ENCODE measurements at places on chromosomes 7 and 10.

- no peak for DNase-seq
Measured at GRCh38 chr7:69105092-69105491, 493.2 kb upstream of the AUTS2 start.

DNA sequence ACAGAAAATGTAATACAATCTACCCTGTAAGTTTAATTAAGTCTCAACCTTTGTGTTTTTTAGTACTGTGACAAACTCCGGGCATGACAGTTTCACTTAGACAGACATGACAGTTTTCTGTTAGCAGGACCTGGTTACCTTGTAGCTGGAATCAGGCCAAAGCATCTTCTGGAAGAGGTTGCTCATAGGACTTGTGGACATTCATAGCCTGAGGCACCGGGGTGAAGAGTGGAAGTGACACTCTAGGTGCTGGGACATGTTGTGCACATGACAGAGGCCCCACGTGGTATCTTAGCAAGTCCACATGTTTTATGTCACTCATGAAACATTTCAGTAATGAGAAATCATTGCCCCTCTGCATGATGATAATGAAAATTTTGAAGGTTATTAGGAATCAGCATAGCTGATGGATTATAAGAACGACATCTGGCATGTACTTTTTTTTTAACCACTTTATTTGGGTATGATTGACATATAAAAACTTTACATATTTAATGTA lies 441.4 kb downstream of the CNTNAP2 start:
- no peak for DNase-seq

GRCh38 chr10:60872451-60872850 lies 71.5 kb downstream of the RHOBTB1 start:
- no peak for DNase-seq

DNA sequence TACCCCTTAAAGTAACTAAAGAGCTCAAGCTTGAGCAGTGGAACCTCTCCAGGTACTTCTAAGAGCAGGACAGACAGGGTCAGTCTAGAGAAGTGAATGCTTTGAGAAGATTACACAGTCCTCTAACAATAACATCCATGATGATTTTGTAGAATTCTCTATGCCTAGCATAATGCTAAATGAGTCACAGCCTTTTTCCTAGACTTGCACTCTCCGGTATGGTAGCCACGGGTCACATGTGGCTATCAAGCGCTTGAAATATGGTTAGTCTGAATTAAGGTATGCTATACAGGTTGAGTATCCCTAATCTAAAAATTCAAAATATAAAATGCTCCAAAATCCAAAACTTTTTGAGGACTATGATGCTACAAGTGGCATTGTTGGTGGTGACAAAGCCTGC lies 166.6 kb upstream of the MKLN1 start:
- DNase-seq: no peak

- DNase-seq: no peak
Measured at GRCh38 chr10:43415544-43415943, 6.6 kb upstream of the HNRNPF start.

GRCh38 chr10:5840314-5841307 lies 27.4 kb upstream of the GDI2 start:
- peak; percentile 54 for DNase-seq

GRCh38 chr7:34327681-34328080 lies 330.3 kb upstream of the NPSR1 start:
- DNase-seq: no peak

DNA sequence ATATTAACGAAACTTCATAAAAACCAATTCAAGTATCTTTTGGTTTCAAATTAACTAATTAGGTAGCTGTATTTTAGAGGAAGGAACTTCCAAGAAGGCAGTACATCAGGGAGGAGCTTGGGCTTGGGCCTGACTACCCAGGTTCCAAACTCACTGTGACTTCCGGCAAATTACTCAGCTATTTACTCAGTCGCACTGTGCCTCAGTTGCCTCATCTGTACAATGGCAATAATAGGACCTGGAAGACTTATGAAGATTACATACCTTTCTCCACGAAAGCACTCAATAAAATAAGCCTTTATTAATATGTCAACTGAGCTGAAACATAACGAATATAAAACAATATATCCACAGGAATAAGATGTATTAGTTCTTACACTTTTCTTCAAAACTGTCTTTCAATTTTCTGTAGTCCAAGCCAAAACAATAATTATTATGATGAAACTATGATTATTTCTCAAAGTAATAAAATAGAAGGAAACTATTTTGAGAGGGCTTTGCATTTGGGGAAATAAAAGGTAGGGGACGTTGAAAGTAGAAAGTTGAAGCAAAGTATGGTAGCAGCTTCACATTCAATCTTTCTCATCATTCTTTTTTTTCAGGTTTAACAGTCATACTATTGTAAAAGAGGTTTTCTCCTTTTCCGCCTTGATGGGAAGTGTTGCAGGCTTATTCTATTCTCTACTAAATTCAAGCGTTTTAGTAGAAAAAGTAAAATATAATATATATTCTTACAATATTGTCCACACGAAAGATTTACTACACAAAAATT lies 10.5 kb upstream of the EBLN1 start:
- no peak for DNase-seq

GRCh38 chr7:71900556-71900955 lies 511.6 kb downstream of the CALN1 start:
- no peak for DNase-seq

DNA sequence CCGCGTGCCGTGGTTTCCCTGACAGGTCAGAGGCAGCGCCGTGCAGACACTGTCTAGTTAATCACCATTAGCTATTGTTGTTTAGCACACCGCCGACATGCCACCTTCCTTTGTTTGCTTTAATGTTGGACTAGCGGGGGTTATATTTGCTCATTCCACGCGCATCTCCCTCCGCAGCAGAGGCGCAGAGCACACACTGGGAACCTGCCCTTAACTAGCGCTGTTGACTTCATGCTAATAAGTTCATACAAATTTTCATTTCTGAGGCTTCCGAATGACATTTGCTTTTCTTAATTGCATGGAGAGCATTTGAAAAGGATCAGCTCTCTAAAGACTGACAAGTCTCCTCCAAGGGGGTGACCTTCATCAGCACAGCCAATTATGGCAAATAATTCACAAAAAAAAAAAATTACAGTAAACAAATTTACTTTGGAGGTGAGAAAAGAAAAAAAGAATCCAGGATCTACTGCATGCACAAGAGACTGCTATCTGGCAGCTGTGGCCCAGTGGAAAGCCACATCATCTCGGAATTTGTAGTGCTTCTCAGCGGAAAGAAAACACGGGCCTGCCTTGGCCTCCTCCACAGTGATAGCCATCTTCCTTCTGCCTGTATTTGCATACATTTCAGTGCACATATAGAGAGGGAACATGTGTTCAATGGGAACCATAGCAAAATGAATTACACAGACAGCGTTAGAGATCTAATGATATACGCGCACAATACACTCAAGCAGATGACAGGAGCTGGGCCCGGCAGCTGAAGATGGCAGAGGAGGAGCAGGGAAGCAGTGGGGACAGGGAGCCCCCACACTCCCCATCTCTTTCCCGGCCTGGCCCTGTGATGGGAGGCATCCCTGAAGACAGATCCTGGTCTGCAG lies 94.2 kb downstream of the EBF3 start:
- DNase-seq: no peak

DNA sequence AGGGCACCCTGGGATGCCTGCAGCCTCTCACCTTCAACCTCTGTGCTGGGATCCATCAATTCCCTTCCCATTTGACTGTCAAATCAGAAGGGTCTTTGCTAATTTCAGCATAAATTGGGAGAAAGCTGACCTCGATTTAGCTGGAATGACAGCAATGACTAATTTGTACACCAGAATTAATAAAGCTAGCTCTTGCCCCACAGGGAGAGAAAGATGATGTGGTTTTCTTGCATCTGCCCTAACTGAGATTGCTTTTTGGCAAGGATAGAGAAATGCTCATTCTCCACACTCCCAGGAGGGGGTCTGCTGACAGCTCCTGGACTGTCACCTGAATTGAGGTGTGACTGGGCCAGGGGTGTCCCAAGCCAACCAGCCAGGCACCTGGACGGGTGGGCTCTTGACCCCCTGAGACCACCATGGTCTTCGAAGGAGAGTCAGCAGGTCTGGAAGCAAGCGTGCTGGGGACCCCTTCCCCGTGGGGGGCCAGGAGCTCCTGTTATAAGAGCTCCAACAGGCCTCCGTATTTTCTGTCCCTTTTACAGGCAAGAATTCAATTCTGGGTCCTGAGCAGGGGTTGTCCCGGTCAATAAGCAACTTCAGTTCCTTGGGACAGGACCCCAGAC lies 42.1 kb downstream of the RBM17 start:
- no peak for DNase-seq

- no peak for DNase-seq
Measured at GRCh38 chr10:101481256-101481655, 106.8 kb downstream of the POLL start.

DNA sequence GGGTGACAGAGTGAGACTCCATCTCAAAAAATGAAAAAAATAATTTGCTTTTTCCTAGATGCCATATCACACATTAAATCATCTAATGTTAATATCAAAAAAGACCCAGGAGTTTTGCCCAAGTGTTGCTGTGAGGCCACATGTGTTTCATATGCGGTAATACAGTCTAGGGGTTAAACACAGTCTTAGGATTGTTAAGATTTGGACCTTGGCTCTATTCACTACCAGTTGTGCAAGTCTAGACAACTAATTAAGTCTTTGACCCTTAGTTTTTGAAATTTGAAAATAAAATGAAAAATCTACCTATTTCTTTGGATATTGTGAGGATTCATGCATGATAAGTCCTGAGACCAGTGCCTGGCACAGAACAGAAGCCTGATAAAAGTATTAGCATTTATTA lies 14.9 kb upstream of the MALRD1 start:
- DNase-seq: no peak

- no peak for DNase-seq
Measured at GRCh38 chr7:70621954-70622600, 509.9 kb upstream of the GALNT17 start.

DNA sequence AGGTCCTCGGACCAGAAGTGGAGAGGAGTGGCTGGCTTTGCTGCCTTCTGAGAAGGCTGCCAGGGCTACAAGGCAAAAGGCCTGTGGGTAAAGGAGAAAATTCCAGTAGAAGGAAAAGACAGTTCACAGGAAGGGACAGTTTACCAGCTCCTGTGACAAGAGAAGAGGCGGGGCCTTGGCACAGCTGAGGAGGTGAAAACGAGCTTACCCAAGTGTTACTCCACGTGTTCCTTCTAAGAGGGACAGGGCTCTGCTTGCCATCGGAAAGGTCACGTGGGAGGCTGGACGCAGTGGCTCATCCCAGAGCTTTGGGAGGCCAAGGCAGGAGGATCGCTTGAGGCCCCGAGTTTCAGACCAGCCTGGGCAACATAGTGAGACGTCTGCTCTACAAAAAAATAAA lies 129.4 kb upstream of the ZNF746 start:
- DNase-seq: no peak

GRCh38 chr10:3548702-3549101 lies 236.3 kb downstream of the KLF6 start:
- DNase-seq: no peak

- no peak for DNase-seq
Measured at GRCh38 chr7:142870147-142870559, 15.3 kb downstream of the EPHB6 start.

DNA sequence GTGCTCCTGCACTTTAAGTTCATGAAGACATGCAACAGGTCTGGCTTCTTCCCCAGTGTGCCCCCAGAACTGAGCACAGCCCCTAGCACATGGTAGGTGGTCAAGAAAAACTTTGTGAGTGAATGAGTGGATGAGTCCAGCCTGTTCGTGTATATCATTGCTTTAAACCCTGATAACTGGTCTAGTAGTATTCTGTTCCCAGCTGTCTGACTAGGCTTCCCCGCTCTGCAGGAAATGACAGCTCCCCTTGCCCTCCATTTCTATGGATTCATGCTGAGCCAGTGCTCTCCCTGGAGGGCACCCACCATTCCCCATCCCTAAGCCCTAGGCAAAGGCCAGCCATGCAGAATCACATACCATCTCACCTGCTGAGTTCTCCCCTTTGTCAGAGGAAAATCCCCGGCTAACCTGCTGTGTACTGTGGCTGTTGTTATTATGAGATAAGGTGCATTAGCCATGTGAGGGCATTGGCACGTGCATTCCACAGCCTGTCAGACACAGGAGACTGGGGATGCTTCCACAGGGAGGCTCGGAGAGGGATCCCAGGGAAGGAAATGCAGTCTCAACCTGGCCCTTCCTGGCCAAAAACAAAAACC lies 698.9 kb downstream of the GRID1 start:
- DNase-seq: no peak

DNA sequence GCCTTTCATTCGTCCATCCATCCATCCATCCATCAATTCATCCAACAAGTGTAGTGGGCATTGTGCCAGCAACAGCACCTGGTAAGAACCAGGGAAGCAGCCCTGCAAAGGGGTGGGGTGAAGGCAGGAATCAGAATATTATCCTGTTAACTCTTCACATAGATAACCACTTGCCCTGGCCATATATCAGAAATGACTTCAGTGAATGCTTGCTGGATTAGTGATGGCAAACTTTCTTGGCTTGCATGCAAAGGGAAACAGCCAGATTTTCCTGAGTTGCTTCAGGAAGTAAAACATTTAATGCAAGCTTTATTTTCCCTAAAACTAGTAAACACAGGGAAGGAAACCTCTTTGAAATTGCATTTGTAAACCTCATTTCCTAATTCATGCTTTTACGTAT lies 743 bp downstream of the OR2A5 start:
- DNase-seq: no peak

- DNase-seq: peak; percentile 60
Measured at GRCh38 chr7:30168835-30169573, 34.2 kb downstream of the MTURN start.

- DNase-seq: no peak
Measured at GRCh38 chr7:149855361-149856305, 17.5 kb downstream of the ZNF862 start.

DNA sequence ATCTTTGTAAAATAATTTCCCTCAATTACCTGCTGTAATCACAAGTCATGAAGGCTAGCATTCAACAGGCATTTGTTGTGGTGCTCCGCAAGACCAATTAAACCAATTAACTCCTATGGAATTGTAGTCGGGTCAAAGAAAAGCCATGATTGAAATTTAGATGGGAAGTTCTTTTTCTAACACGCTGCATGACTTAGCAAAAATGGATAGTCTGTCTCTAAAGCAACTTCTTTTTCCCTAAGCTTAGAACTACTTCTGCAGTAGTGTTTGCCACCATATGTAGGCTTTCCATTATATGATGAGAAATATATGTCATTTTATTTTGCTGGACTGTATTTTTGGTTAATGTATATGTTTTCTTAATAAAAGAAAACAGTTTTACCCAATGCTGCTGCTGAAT lies 119.1 kb downstream of the TSPAN12 start:
- peak; percentile 22 for DNase-seq

GRCh38 chr7:33248671-33249070 lies 119.3 kb downstream of the BBS9 start:
- no peak for DNase-seq

GRCh38 chr7:51029701-51030191 lies 247.1 kb upstream of the GRB10 start:
- no peak for DNase-seq
